NCI-H1417 (cell line): ENCODE measurements at places on chromosomes 2 and 18.

DNA sequence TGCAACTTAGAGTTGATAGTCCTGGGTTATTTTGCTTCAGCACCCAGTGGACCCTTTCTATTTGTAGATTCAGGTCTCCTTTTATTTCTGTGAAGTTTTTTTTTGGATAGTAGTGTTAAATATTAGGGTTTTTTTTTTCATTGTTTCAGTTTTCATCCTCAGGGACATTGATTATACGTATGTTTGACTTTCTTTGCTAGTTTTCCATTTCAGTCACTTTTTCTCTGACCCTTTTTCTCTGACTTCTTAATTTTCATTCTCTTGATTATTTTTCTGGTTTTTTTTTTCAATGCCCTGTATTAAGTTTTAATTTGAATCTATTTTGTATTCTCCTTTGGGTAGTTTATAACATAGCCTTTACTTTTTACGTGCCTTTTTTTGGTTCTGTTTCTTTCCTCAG lies 79.4 kb downstream of the AGPS start:
- no peak for DNase-seq

DNA sequence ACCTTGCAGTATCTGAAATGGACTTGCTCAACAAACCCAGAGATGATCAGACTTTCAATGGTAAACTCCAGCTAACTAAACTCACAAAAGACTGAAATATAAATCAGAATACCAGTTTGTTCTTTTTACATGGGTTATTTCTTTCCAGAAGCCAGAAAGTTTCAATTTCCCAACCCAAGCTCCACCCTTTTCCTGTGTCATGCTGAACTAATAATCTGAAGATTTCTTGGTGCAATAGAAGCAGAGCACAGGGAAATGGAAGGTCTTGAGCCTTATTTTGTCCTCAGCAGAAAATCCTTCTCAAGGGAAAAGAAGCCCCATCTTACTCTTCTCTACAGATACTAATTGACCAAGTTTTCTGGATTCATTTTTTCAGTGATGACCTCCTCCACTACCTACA lies 93.3 kb upstream of the PAPOLG start:
- DNase-seq: no peak

GRCh38 chr2:62383846-62384245 lies 122.1 kb downstream of the TMEM17 start:
- no peak for DNase-seq

DNA sequence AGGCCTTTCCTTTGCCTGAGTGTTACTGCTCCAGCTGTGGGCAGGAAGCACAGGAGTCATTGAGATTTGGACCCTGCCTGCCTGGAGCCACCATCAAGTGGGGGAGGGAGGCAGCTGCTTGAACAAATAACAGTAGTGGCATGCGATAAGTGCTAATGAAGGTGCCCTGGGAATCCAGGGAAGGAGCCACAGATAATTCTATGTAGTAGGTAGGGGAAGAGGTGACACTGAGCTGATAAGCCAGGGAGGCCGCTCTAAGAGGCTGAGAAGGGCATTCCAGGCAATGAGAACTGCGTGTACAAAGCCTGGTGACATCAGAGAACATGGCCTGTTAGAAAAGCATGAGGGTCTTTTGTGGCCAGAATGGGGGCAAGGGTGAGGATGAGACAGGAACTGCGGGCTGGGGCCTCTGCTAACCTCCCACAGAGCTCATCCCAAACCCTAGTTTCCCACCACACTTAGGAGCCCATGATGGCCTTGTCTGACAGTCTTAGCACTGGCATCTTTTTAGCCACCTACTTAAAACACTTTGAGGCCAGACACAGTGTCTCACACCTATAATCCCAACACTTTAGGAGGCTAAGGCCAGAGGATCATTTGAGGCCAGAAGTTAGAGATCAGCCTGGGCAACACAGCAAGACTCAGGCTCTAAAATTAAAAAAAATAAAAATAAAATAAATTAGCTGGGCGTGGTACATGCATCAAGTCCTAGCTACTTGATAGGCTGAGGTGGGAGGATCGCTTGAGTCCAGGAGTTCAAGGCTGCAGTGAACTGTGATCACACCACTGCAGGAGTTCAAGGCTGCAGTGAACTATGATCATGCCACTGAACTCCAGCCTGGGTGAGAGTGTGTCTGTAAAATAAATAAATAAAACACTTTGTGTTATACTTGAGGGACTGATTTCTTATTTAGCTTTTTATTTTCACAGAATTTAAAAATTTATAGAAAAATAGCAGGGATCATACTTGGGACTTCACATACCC lies 58.9 kb downstream of the TET3 start:
- DNase-seq: no peak

GRCh38 chr2:108184419-108184818 lies 55.3 kb upstream of the SULT1C3 start:
- peak; percentile 58 for DNase-seq

DNA sequence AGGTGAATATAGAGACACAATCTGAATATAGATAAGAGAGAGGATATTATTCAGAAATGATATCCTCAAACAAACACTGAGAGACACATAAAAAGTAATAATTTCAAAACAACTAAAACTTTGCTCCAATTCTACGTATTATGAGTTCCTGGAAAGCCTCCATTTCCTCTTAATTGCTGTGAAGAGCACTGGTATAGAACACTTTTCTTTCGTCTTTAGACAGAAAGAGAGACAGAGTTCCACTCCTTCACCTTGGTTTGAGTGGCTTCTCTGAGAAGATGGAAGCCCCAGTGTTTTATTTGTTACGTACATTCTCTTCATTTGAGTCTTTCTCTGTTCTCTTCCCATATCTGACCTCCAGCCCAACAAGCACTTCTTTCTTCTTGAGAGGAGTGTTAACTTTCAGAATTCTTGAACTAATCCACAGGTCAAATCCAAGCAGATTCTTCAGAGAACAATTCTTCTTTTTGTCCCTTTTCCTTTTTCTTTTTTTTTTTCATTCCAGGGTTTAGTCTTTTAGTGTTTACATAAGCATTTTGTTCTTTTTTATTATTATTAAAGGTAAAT lies 6.4 kb upstream of the PIK3C3 start:
- DNase-seq: no peak
